ENCODE measurements at places on chromosomes 1 and 21.
A peak's percentile ranks its signal among the peaks of the same experiment; 100 is the strongest.

DNA sequence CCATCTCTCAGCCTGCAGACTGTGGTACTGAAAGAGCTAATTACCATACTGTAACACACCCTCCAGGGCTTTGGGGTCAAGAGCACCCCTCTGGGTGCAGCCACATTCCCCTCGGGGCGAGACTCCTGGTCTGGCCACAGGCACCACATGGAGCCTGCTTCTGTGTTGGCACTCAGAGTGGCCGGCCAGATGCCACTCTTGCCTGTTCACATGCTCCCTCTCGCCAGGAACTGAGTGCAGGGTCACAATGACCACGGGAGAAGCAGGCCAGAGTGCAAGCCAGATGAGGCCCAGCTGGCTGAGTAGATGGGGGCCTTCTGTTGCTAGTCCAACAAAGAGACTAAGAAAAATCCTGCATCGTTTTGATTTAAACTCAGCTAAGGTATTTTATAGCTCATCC lies 864.0 kb downstream of the KCNT2 start:
- no peak for DNase-seq

GRCh38 chr1:9243066-9243739 lies 8.6 kb downstream of the H6PD start:
- DNase-seq: no peak

GRCh38 chr21:16891821-16892220 lies 621.0 kb upstream of the CXADR start:
- peak; percentile 22 for DNase-seq

DNA sequence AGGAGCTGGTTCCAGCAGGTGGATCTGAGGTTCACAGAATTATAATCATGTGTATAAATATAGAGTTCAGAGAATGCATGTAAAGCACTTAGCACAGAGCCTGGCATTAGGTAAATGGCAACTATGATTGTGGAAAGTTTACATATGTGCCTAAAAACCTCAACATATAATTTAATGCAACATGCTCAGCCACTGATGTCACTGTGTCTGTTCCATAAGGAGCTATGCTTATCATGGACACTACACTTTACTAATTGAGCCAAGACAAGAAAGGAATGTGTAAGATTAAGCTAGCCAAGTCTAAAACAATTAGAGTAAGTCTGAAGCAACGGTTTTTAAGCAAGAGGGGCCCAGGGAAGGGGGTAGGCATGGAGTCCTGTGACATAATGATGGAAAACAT lies 61.5 kb downstream of the GNG12 start:
- DNase-seq: no peak

- no peak for DNase-seq
Observed at GRCh38 chr1:175369696-175370095, 177.1 kb upstream of the KIAA0040 start.

- DNase-seq: no peak
Observed at GRCh38 chr1:78591971-78592370, 28.3 kb upstream of the IFI44L start.

DNA sequence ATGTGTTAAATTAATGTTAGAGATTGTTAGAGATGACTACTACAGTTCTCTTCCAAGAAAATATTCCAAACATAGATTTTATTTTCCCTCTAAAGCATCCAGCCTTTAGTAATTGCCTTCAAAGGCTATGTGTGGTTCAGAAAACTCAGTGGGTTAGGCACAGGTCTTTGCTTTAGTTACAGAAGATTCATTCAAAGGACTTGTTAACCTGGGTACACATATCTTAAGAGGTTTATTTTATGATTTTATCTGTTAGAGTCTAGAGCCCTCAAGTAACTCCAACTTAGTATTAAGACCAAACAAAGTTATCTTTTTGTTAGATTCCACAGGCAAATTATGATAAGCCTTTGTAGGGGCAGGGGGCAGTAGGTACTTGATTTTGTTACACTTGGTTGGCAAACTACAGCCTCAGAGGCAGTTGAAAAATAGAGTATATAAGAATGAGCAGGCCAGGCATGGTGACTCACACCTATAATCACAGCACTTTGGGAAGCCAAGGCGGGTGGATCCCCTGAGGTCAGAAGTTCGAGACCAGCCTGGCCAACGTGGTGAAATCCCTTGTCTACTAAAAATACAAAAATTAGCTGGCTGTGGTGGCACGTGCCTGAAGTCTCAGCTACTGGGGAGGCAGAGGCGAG lies 37.9 kb downstream of the CXADR start:
- DNase-seq: no peak

- DNase-seq: no peak
Observed at GRCh38 chr1:39387452-39387851, 104.0 kb upstream of the BMP8A start.

DNA sequence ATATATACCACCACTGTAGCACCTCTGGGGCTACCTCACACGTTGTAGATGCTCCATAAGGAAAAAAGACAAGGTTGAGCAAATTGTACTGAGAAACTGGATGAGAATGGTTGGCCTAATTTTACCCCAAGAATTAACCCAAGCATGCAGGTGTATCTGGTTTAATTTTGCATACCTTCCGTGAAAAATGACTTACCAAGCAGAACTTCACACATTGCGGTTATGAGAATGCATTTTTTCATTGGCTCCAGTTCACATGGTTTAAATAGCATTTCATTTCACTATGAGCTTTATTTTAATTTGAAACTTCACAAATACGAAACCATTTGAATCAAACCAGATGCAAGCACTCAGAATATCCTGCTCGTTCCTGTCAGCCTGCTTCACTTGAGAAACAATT lies 512.2 kb downstream of the LTN1 start:
- DNase-seq: no peak

DNA sequence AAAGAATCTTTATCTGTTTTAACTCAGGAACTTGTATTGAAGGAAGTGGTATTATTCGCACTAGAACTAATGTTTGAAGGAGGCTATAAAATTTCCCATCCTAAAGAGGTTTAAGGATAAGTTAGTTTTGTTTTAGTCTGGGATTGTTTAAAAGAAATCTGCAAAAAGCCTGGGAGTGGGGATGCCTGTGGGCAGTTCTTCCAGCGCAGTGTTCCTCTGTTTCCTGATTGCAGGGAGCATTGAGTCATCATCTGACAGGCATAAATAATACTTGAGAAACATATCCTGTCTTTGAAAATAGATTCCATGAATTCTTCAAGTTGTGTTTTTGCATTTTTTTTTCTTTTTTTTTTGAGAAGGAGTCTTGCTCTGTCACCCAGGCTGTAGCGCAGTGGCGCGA lies 350.8 kb upstream of the PTBP2 start:
- no peak for DNase-seq

DNA sequence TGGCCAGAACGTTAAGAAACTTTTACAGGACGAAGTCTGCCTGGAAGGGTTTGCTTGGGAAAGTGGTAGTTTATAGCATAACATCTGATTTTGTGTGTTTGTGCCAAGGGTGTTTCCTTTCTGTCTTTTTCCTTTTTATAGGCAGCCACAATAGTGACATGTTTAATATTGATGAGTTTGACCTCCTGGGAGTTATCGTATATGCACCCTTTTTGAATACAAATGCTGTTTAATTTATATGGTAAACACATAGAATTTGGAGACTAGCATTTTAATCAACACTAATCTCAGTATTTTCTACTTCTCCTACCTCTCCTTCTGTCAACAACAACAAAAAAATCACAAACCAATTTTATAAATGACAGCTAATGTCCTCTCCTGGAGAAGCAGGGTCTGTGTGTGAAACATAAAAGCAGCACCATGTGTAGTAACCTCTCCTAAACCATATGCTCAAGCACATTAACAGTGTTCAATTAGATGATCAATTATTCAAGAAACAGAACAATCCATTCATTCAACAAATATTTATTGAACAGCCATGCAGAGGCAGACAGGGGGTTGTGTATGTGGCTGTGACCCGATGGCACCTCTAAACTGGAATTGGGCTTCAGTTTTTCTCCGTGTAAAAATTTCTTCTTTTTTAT lies 604 bp upstream of the FMN2 start:
- DNase-seq: no peak

DNA sequence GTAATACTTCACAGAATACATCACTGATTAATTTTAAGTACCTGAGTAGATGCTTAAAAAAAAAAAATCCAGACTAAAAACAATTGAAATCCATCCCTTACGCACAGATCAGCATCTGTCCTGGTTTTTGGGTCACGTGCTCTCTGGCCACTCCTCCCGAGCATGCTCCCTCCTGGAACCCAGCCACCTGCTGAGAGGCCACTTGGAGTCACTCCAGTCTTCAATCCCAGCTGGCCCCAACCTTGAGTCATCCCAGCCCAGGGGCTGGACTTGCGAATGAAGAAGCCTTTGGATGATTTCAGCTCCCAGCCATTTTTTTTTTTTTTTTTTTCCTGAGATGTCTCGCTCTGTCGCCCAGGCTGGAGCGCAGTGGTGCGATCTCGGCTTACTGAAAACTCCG lies 8.9 kb downstream of the MAP1LC3C start:
- peak; percentile 93 for DNase-seq

DNA sequence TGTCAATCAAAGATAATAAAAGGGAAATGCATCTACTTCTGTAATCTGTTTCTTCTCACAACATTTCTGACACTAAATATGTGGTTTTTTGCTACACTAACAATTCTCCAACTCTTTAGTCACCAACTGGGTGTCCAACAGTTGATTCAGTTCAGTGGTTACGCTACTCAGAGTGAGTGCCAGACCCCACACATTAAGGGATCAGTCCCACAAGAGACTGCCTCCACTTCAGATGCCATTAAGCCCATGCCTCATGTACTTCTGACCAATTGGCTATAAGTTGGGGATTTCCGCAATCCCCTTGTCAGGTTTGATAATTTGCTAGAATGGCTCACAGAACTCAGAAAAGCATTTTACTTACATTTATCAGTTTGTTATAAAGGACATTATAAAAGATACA lies 28.4 kb downstream of the RNF2 start:
- DNase-seq: no peak

- DNase-seq: no peak
Observed at GRCh38 chr1:38256072-38256471, 209.5 kb upstream of the POU3F1 start.

GRCh38 chr1:219988387-219988786 lies 57.9 kb downstream of the EPRS1 start:
- no peak for DNase-seq

GRCh38 chr1:200107004-200107470 lies 79.5 kb downstream of the NR5A2 start:
- DNase-seq: no peak

DNA sequence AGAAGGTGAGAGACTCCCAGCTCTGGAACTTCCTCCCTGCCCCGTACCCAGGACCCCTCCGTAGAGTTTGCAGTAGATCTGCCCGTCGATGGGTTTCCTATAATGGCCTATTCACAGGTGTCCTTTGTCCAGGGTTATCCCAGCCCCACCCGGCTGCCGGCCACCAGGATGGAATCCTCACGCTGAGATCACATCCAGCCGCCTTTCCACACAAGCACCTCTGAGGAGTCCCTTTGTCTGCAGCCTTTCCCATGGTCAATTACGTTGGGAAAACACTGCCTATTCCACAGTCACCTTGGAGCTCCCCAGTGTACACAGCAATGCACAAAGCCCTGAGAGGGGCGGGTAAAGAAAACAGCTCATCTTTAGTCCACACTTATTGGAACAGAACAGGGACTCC lies 190.0 kb upstream of the EDN2 start:
- DNase-seq: no peak

All from epithelial cell of proximal tubule (primary cell).